ENCODE measurements at places on chromosomes 4 and X. TPM values are rescaled to one million over a fixed set of nuclear protein-coding genes. Genes with fewer than 3 reads are reported as not detected.

Gene NXF2
- total RNA-seq, result not detected

Gene TXK
- 2.7 TPM for total RNA-seq

Gene ALAS2
- not detected for total RNA-seq

Gene GPR82
- not detected for total RNA-seq

Gene SPIN2A
- total RNA-seq, result not detected

- no peak for DNase-seq
Measured at GRCh38 chrX:5672099-5672498, 556.6 kb downstream of the NLGN4X start.

DNA sequence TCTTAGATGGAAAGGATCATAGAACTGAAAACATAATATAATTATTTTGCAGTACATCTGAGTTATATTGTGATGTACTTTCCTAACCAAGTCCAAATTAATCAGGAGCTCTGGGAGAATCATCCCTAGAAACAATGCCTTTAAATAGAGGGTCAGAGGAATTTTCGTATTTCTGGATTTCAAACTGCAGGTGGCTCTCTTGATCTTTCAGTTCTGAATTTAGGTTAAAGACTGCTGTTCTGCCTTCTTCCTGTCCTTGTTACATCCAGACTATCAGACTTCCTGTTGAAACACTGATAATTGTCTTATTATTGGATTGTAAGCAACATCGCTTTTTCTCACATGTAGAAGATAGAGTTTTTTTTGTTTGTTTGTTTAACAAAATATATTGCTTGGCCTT is 142.7 kb downstream of the RPA4 start:
- DNase-seq, result no peak

- no peak for DNase-seq
Measured at GRCh38 chr4:185082561-185082960, 60.5 kb upstream of the SLC25A4 start.

- DNase-seq, result no peak
Measured at GRCh38 chrX:109685656-109686078, 47.4 kb downstream of the ACSL4 start.

GRCh38 chrX:77442728-77443127 is 4.5 kb upstream of the FGF16 start:
- DNase-seq, result no peak

- DNase-seq, result no peak
Measured at GRCh38 chrX:124239911-124240310, 92.5 kb upstream of the TEX13D start.

- no peak for DNase-seq
Measured at GRCh38 chr4:89590128-89590527, 246.8 kb downstream of the SNCA start.

GRCh38 chr4:159515314-159516025 is 412.6 kb downstream of the RAPGEF2 start:
- no peak for DNase-seq

DNA sequence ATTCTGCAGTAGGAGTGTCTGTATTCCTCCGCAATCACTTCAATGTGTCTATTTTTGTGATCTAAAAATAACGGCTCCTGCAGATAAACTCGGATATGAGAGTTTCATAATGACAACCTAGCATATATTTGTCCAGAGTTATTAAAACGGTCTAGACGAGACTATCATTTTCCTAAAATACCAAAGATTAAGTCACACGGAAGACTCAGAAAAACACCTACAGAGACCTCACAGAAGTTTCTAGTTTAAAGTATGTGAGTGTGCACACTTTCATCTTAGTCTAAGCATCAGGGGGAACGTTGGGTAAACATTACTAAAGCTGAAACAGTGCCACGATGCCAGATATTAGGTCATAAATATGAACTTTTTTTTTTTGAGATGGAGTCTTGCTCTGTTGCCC is 156.9 kb downstream of the AFAP1 start:
- DNase-seq, result no peak

- DNase-seq, result peak; percentile 53
Measured at GRCh38 chrX:29858714-29859113, 356.6 kb upstream of the MAGEB2 start.

GRCh38 chr4:1898681-1899080 is 27.5 kb downstream of the NSD2 start:
- no peak for DNase-seq

- DNase-seq, result no peak
Measured at GRCh38 chrX:139902559-139902958, 30.3 kb downstream of the ATP11C start.

DNA sequence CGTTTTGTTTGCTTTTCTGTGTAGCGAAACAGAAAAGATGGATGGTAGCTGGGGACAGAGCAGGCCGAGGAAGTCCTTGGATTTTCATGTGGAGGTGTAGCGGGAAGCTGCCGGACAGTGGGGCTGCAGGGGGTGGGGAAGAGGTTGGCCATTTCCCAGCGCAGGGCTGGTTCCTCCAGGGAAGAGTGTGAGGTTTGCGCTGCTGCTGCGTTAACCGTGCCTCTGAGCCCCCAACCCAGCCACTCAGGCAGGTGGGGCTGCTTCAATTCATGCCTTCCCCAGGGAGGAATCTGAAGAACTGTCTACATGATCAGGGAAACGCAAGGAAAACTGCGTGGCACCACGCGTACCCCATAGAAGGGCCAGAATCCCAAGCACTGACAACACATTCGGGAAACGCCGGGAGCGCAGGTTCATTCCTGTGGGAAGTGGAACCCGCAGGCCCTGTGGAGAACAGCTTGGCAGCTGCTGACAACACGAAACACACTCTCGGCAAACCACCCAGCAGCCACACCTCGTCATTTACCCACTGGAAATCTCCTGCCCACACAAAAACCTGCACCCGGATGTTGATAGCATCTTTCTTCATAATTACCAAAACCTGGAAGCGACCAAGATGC is 57.7 kb downstream of the PCGF3 start:
- DNase-seq, result no peak

GRCh38 chrX:17689971-17690409 is 47.3 kb upstream of the SCML1 start:
- DNase-seq, result peak; percentile 71

- DNase-seq, result no peak
Measured at GRCh38 chr4:150219841-150220240, 141.6 kb downstream of the DCLK2 start.

GRCh38 chr4:68416591-68416990 is 30.7 kb upstream of the TMPRSS11E start:
- peak; percentile 8 for DNase-seq

GRCh38 chr4:38791010-38791409 is 8.2 kb upstream of the TLR10 start:
- no peak for DNase-seq

GRCh38 chr4:132642016-132642817 is 506.9 kb upstream of the PCDH10 start:
- peak; percentile 9 for DNase-seq

DNA sequence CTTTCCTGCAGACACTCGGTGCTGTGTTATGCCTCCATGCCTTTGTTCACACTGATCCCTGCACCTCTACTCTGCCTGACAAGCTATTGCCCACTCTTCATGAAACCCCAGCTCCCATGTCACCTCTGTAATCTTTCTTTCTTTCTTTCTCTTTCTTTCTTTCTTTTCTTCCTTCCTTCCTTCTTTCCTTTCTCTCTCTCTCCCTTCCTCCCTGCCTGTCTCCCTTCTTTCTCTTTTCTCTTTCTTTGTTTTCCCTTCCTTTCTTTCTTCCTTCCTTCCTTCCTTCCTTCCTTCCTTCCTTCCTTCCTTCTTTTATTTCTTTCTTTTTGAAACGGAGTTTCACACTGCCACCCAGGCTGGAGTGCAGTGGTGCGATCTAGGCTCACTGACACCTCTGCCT is 12.5 kb downstream of the GJB1 start:
- DNase-seq, result no peak

- no peak for DNase-seq
Measured at GRCh38 chrX:103148075-103148474, 55.1 kb upstream of the NXF3 start.

GRCh38 chrX:151183912-151184565 is 7.7 kb downstream of the GPR50 start:
- no peak for DNase-seq

DNA sequence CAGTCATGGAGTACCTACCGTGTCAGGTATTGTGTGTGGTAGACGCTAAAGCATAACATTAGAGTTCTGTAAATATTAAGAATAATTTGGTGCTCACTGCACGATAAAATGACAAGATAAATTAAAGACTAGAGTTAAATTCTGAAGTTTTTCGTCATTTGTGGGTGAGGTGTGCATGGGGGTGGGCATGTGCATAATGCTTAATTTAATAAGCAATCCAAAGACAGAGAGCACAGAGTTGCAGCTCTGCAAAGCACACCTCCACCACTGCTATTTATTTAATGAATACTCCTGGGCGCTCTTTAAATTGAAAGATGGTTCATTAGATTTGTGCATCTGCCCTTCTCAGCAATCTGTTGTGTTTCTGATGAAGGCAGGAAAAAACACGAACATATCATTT is 62.6 kb downstream of the GATB start:
- DNase-seq, result no peak

- DNase-seq, result no peak
Measured at GRCh38 chrX:5082705-5083104, 1146.0 kb downstream of the NLGN4X start.

DNA sequence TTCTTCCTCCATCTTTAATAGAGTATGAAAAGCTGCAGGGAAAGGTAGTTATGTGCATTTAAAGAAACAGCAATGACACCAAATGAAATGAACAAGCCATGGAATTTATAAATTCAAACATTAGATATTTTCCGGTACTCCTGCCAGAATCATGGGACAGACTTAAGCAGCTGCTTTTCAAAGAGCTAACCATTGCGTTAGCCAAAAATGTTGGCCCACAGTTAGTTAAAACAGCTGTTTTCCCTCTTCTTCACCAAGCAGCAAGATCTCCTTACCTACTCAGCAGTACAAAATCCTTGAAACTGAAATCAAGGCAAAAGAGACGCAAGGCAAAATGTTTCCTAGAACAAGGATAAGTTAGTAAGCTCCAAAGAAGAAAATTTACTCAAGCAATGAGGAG is 64.0 kb downstream of the MANBA start:
- DNase-seq, result peak; percentile 79

DNA sequence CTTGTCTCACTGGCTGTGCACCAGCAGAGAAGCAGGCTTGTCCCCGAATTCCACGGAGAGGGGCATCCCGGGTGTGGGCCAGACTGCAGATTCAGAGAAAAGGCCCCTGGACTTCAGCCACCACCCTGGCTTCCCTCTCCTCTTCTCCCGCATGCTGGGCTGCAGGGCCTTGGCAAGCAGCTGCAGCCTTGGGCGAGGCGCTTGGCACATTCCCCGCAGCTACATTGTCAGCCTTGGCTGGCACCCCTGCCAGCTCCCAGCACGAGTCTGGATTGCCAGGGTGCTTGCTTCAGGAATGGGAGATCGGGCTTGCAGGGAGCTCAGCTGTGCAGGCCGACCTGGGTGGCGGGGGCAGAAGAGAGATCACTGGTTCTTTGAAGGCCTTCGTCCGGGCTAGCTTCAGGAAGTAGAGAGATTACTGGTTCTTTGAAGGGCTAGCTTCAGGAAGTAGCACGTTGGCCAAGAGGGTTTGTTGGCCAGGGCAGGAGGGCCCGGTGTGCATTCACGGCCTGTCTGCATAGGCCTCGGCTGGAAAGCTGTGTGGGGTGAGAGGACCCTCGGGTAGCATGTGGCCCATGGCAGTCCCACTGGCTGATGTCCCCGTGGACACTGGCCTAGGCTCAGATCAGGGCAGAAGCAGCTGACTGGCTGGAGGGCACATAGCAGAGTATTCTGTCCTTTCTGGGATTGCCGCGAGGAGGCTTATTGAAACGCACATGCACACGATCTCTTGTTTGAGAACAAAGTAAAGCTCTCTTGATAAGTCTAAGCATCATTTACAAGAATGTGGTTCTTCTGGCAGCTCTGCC is 2.7 kb downstream of the ABCD1 start:
- DNase-seq, result peak; percentile 85

GRCh38 chrX:78496483-78496882 is 162.6 kb downstream of the RTL3 start:
- no peak for DNase-seq

- DNase-seq, result no peak
Measured at GRCh38 chr4:2925931-2926860, 37.0 kb downstream of the NOP14 start.

- no peak for DNase-seq
Measured at GRCh38 chrX:123337886-123338639, 154.0 kb downstream of the GRIA3 start.

DNA sequence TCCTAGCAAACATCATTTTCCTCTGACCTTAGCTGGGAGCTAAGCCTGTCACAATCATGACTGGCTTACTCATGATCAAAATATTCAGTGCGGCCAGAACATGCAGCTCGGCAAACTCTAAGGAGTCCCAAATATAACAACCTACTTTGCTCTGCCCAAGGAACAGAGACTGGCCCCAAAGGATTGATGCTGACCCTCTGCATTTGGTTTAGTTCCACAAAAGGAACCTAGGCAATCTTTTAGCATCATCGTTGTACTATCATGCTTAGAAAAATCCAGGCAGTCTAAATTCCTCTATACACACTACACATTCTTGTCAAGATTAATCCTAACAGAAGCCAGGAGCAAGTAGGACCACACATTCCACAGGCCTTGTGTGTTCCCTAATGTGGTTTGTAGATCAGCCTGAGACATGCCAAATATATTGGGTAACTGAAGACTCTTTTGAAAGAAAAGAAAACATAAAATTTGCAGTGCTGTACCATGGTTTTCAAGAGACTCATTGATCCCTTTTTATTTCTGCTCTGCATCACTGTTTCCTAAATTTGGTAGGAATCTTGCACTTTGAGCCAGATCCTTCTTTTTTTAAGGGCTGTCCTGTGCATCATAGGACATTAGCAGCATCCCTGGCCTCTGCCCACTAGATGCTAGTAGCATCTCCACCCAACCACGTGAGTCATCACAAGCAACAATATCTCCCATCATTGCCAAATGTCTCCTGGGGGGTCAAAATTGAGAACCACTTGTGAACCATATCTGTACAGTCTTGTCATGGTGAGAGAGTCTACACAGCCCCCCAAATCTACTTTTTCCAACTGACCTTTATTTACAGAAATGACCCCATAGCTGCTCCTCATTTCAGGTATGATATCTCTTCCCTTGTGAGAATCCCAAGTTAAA is 17.6 kb upstream of the CC2D2A start:
- peak; percentile 84 for DNase-seq

DNA sequence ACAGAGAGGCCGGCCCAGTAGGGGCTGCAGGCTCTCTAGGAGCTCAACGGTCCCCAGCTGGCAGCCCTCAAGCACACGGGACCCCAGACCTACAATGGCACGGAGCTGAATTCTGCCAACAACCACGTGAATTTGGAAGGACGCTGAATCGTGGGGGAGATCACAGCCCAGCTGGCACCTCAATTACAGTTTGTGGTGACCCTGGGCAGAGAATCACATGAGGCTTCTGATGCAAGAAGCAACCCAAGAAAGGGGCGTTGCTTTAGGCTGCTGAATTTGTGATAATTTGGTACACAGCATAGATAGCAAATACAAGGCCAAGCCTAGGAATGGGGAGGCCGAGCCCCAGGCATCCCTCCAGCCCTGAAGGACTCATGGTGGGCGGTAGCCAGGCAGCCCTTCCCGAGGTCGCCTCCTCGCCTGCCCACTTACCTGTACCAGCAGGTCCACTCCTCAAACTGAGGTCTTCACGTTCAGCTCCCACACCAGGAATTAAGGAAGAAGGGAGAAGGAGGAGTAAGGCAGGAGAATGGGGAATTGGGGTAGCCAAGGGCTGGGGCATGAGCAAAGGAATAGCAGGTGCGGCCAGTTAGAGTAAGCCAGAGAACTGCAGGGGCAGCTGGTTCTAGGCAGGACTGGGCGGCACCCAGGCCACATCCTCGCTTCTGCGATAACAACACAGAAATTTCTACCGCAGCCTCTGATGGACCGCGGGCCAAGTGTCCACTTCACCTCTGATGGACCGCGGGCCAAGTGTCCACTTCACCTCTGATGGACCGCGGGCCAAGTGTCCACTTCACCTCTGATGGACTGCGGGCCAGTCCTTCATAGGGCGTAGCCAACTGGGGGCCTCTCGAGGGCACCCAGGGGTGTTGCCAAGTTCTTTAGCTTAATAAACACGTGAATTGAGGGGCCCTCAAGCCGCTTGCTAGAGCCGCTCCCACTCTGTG is 23.4 kb upstream of the HTRA3 start:
- DNase-seq, result no peak

Measured in myocyte (in vitro differentiated cells).